Panc1 (cell line): ENCODE measurements at places on chromosomes 5 and 9. TPM values are rescaled to one million over a fixed set of nuclear protein-coding genes. Genes with fewer than 3 reads are reported as not detected.

Gene VLDLR
- total RNA-seq = 2.1 TPM

Gene ENHO
- total RNA-seq = 7.2 TPM

Gene PLPP1
- total RNA-seq = 35.7 TPM

Gene ARL10
- 2.0 TPM for total RNA-seq

Gene POU5F2
- total RNA-seq = 0.39 TPM

Gene ZNF883
- not detected for total RNA-seq

Gene PCDHGC3
- 54.1 TPM for total RNA-seq

Gene SPATA31A3
- total RNA-seq = not detected

Gene C5orf24
- total RNA-seq = 51.7 TPM

Gene ORM2
- 0.77 TPM for total RNA-seq

Gene DAB2IP
- total RNA-seq = 18.4 TPM

Gene PCDHGB4
- 0.21 TPM for total RNA-seq

Gene EIF4E1B
- not detected for total RNA-seq

Gene SCGB3A2
- 0.39 TPM for total RNA-seq

Gene ALDH7A1
- total RNA-seq = 52.9 TPM

Gene FAM81B
- not detected for total RNA-seq

Gene PDE8B
- 0.62 TPM for total RNA-seq

Gene CCL28
- 5.8 TPM for total RNA-seq

Gene FLT4
- 0.44 TPM for total RNA-seq

Gene SEMA5A
- 0.15 TPM for total RNA-seq

Gene VPS13A
- total RNA-seq = 26.1 TPM

Gene GTF3C5
- 47.7 TPM for total RNA-seq

Gene GZMA
- total RNA-seq = not detected

Gene C1QTNF3
- 2.1 TPM for total RNA-seq

Gene GABRA6
- not detected for total RNA-seq

Gene CDH12
- total RNA-seq = not detected

Gene IFNA7
- total RNA-seq = not detected

Gene GABRB2
- total RNA-seq = not detected

Gene GAS1
- 0.13 TPM for total RNA-seq

Gene EIF4EBP3
- 8.6 TPM for total RNA-seq

Gene GARIN3
- not detected for total RNA-seq

Gene NR6A1
- 7.6 TPM for total RNA-seq

Gene PLGRKT
- 9.3 TPM for total RNA-seq

Gene FBXW11
- 111 TPM for total RNA-seq

Gene ACOT12
- 0.74 TPM for total RNA-seq

Gene ZBED3
- total RNA-seq = 6.8 TPM

Gene RFK
- 33.2 TPM for total RNA-seq

Gene KCNMB1
- not detected for total RNA-seq

Gene ARID3C
- total RNA-seq = 0.33 TPM

Gene DNAJC25
- total RNA-seq = 6.0 TPM

Gene SLC6A19
- total RNA-seq = 0.23 TPM

Gene CAMK2A
- 0.51 TPM for total RNA-seq

Gene TMOD1
- total RNA-seq = 1.4 TPM

Gene GNE
- 107 TPM for total RNA-seq

Gene CDKN2A
- total RNA-seq = not detected

Gene PCDHB16
- 1.8 TPM for total RNA-seq

Gene STK32A
- not detected for total RNA-seq

Gene IL5
- not detected for total RNA-seq
